ENCODE measurements at places on chromosomes 3 and 15.

DNA sequence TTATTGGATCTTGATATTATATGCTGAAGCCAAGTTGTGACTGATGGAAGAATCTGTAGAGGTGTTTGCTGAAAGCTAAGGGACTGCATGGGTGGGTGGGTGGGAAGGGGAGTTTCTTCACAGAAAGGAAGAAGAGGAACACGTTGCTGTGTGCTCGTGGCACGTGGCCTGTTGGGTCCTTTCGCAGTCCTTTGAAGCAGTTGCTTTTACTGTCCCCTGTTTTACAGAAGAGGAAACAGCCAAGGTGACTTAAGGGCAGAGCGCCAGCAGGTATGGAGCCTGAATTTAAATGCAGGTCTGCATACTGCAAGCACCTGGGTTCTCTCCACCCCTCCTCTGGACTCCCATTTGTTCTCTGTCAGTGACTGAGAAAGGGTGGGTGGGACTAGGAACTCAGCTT lies 59.4 kb upstream of the PRR23C start:
- DNase-seq = no peak

- DNase-seq = no peak
Measured at GRCh38 chr3:153060346-153060745, 101.7 kb upstream of the RAP2B start.

DNA sequence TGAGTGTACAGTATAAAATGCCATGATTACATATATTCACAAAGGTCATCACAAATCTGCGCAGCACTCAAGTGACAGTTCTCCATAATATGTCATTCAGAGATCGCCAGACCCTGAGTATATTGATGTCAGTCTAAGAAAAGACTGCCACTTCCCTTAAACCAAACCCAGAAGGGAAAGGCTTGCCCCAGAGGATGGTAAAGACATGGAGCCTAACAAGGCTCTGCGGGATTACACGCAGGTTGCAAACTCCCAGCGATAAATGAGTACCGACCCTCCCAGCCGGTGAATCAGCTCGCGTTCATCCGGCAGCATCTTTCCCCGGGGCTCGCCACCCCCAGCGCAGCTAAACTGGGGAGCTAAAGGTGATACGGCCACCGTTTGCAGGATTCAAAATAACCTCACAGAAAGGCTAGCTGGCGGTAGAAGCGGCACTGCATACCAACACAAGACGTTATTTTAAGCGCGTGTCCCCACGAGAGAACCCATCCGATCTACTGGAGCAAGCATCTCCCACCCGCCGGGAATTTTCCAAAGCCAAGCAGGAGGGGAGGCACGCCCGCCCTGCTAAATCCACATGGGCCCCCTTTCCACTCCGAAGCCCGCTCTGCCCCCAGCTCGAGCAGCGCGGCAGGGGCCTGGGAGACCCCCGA lies 643 bp downstream of the MYO5A start:
- no peak for DNase-seq

- DNase-seq = no peak
Measured at GRCh38 chr3:107767897-107768605, 245.3 kb downstream of the BBX start.

DNA sequence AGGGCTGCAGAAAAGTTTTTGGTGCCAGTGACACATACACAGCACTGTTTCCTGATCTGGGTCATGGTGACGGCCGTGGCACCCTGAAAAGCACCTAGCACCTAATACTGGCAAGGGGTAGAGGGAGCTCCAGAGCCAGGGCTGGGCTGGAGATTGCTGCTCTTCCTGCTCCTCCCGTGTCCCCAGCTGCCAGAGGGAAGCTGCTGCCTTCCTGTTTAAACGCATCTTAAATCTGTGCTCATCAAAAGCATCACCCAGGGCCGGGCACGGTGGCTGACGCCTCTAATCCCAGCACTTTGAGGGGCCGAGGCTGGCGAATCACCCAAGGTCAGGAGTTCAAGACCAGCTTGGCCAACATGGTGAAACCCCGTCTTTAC lies 156.7 kb upstream of the MEF2A start:
- peak; percentile 12 for DNase-seq

GRCh38 chr3:33128706-33129105 lies 14.9 kb downstream of the CRTAP start:
- no peak for DNase-seq

- peak; percentile 30 for DNase-seq
Measured at GRCh38 chr3:195384952-195385351, 57.9 kb downstream of the ACAP2 start.

DNA sequence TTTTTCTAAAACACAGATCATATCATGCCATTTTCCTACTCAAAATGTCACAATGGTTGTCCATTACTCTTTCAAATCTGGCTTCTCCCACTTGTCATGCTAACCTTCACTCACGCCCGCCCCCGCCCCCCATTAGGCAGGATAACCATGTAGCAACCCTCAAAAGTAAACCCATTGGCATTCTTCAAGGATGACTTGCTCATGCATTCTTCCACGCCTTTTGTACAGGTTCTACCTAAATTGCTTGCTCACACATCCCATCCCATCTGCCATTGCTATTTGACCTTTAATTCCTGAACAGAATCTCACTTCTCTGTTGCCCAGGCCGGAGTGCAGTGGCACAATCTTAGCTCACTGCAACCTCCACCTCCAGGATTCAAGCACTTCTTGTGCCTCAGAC lies 389.3 kb downstream of the MCTP2 start:
- DNase-seq = no peak

DNA sequence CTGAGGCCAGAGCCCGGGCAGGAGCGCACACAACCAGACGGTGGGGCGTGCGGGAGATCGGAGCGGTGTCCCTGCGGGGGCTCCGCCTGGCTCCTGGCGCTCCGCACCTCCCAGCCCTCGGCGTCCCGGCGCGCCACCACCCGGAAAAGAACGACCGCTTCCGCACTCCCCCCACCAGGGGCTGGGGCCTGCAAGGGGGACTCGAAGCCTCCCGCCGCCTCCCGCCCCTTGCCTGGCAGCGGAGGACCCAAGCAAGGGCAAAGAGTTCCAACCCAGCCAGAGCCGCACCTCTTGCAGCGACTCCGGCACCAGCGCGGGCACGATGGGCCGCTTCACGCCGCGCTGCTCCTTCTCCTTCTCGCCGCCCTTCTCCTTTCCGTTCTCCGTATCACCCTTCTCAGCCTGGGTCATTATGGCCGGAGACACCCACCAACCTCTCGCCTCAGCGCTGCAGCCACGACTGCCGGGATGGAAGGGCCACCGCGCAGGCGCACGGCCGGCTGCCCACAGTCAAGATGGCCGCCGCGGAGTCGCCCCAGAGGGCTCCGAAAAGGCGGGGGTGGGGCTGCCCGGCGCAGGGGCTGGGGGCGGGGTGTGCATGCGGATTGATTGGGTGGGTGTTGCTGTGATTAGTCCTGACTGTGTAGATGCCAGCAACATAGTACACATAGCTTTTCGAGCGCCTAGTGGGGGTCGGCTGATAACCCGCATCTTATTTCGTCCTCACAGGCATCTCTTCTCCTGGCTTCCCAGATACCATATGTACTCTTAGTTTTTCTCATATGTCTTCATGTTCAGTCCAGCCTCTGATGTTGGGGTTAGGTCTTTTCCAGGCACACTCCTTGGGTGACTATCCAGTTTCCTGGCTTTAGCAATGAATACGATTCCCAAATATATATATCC lies at the start of gene ACTR8:
Gene ACTR8 (minus strand): TSS at position 462 of the 903 bp plus-strand sequence. CDS start 51 bp downstream, at position 411.
- peak; percentile 84 for DNase-seq
